ENCODE measurements at places on chromosomes 3 and 15. TPM values are rescaled to one million over a fixed set of nuclear protein-coding genes. Genes with fewer than 3 reads are reported as not detected.

DNA sequence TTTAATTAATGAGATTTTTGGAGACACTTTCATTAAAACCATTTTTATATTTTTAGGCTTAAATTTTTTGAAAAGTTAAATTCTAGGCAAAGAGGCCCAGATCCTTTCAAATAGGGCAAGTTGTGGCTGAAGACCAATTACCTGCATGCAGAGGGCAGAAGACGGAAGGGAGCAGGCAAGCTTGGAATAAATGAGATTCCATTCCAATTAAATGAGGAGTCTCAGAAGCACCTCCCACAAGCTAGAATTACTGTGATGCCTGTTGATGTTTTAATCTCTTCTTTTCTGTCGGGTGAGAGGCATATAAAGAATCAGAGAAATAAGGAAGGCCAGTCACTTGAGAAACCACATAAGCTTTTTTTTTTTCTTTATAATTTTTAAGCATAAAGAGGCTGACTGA lies 46.8 kb downstream of the KBTBD8 start:
- DNase-seq: no peak

DNA sequence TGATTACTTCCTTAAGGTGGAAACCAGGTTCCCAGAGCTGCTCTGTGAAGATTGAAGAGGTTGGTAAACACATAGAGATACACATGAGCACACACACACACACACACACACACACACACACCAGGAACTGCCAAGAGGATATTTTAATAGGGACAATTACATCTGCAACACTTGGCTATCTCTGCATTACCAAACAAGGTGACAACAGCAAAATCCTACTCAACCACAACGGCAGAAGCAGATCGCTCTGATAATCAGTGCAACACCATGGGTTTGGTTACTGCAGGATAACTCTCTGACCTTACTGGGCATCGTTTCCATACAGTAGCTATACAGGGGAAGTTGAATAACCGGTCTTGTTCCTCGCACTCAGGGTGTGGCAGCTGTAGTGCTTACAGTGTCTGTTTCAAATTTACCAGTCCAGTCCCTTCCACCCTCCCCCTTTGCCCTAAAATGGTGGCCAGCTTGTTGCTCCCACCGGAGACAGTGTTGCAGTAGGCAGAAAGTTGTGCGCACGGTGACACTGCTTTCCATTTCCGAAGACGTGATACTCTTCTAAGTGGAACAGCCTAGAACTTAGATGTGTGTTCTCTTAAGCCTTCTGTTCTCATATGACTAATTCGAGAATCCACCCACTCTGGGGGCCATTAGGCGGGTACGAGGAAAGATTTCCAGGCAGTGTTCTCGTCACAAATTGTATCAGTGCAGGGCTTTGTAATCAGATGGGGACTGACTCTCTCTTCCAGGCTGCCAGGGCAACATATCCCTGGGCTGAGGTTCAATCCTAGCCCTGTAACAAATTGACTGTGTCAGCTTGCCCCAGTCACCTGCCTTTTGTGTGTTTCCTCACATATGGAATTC lies 176.2 kb downstream of the P3H2 start:
- DNase-seq: no peak

DNA sequence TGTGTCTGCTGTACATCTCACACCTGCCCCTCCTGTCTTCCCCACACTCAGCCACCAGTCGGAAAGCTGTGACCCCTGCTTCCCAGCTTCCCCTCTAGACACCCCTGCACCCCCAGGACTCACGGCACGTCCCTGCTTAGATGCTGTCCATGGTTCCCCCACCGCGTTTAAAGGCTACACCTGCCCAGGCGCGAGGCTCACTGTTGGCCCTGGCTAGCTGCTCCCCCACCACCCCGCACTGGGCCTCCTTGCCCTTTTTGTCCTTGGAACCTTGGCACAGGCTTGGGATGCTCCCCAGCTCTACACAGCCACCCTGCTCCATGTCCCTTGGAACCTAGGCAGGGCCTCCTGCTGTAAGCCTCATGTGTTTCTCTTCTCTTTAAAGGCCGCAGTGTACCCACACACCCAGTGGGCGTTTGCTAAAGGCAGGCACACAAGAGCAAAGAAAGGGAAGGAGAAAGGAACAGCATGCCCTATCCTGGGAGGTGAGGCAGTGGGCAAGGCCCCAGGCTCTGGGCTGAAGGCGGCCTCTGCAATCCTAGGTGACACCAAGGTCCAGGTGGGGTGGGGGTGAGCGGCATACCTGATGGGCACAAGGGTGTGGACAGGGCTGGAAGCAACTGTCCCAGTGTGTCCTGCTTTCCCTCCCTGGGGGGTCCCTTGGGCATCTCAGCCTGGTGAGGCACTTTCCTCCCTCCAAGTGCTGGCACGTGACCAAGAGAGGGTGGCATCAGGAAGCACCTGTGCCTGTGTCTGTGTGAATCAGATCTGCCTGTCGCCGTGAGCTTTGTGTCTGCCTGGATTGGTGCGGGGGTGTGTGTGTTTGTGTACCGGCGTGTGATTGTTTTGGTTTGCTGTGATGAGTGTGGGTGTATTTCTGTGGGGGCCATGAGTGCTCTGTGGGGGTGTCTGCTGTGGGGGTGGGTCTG lies 54.4 kb downstream of the TPRA1 start:
- no peak for DNase-seq

GRCh38 chr15:40923551-40923950 lies 5.6 kb upstream of the DLL4 start:
- DNase-seq: no peak

KNG1 gene
- not detected for polyA plus RNA-seq

DNA sequence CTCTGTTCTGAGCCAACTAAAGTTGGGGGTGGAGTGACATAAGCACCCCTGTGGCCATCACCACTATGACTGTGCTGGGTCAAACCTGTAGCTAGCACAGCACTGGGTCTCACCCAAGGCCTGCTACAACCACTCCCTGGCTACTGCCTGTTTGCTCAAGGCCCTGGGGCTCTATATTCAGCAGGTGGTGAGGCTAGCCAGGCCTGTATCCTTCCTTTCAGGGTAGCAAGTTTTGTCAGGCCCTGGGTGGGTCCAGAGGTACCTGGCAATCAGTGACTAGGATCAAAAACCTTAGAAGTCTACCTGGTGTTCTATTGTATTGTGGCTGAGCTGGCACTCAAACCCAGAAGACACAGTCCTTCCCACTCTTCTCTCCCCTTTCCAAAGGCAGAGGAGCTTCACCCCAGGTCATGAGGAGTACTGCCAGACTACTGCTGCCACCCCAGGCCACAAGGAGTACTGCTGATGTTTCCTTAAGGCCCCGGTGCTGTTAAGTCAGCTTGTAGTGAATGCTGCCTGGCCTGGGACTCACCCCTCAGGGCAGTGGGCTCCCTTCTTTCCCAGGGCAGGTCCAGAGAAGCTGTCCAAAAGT lies 170.8 kb downstream of the IGSF11 start:
- DNase-seq: no peak

DNA sequence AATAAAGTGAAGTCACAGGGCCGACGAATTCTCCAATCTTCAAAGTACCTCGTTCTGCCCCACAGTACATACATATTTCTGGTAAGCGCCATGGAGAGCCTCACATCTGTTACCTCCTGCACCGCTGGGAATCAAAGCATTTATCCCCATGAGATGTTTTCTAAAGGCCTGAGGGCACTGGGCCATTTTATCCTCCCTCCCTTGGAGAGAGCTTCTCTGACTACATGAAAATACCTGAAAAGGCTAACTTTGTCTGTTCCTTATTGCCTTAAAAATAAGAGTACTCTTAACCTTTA lies 148.1 kb downstream of the RORA start:
- DNase-seq: no peak

GRCh38 chr3:22734756-22735155 lies 468.4 kb upstream of the UBE2E2 start:
- no peak for DNase-seq

TTLL13 gene
- polyA plus RNA-seq: 0.10 TPM

DNA sequence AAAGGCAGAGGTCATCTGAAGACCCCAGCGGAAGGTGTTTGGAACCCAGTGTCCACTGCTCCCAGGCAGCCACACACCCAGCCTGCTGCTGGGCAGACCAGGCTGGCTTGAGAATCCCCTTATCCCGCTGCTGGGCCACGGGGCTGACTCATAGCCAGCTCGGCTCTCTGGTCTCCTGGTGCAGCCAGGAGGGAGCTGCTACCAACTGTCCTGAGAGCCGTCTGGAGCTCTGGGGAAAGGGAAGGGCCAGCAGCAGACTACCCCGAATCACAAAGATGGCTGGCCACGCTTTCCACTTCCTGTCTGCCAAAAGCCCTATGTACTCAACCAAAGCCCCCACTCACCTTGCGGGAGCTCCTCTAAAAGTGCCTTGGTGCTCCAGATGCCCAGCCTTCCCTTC lies 38.3 kb downstream of the WHAMM start:
- no peak for DNase-seq
